ENCODE measurements at places on chromosomes 3 and 15. TPM values are rescaled to one million over a fixed set of nuclear protein-coding genes. Genes with fewer than 3 reads are reported as not detected.

CASR gene
- not detected for total RNA-seq

TNNC1 gene
- total RNA-seq, result 5.3 TPM

GADL1 gene
- not detected for total RNA-seq

CLDND1 gene
- 431 TPM for total RNA-seq

RFX7 gene
- 35.0 TPM for total RNA-seq

FOXB1 gene
- 0.14 TPM for total RNA-seq
